ENCODE measurements at places on chromosomes 2 and 18.
A peak's percentile ranks its signal among the peaks of the same experiment; 100 is the strongest.

DNA sequence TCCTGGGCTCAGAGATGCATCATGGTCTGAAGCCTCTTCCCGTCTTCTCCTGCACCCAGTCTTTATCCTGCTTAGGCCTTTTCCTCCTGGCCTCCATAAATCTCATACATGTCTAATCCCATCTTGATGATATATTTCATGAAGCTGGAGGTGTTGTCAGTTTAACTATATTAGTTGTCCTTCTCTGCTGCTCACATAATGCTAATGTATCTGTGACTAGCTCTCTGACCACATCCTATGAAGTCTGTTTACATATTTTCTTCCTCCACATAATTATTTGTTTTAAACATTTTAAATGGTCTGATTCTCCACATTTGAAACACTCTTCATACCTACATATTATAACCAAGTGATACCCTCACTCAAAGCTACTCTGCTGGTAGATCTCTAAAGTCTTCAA is 315.2 kb upstream of the RND3 start:
- no peaks in the 10 kb centered on the region for H3K36me3 ChIP-seq
- H3K27me3 ChIP-seq, result no peaks in the 10 kb centered on the region
- no peaks in the 10 kb centered on the region for H3K4me1 ChIP-seq
- no peak overlapping the region for H3K4me3 ChIP-seq
- H3K27ac ChIP-seq, result no peak overlapping the region

DNA sequence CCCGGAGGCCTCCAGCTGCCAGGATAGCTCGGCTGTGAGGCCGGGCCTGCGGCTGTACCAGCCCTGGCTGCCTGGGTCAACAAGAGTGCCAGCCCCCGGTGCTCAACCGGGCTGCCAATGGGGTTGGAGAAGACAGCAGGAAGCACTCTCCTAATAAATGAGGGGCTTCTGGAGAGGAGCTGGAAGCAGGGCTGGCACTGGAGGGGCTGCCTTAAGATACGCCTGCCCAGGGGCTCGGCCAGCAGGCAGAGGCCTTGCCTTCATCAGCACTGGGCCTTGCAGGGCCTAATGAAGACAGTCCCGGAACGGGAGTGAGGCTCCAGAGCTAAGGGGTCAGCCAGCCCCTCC is 73.6 kb downstream of the TEX51 start:
- H3K4me1 ChIP-seq, result peaks cover 3% of the 10 kb centered on the region
- H3K4me3 ChIP-seq, result no peak overlapping the region
- H3K27me3 ChIP-seq, result peaks cover 6% of the 10 kb centered on the region

GRCh38 chr18:12701161-12701560 is 1.4 kb downstream of the CEP76 start:
- no peaks in the 10 kb centered on the region for H3K27me3 ChIP-seq
- DNase-seq, result no peak
- no peaks in the 10 kb centered on the region for H3K36me3 ChIP-seq
- peaks cover 15% of the 10 kb centered on the region for H3K4me1 ChIP-seq
- H3K4me3 ChIP-seq, result peak overlapping the region; percentile 93

DNA sequence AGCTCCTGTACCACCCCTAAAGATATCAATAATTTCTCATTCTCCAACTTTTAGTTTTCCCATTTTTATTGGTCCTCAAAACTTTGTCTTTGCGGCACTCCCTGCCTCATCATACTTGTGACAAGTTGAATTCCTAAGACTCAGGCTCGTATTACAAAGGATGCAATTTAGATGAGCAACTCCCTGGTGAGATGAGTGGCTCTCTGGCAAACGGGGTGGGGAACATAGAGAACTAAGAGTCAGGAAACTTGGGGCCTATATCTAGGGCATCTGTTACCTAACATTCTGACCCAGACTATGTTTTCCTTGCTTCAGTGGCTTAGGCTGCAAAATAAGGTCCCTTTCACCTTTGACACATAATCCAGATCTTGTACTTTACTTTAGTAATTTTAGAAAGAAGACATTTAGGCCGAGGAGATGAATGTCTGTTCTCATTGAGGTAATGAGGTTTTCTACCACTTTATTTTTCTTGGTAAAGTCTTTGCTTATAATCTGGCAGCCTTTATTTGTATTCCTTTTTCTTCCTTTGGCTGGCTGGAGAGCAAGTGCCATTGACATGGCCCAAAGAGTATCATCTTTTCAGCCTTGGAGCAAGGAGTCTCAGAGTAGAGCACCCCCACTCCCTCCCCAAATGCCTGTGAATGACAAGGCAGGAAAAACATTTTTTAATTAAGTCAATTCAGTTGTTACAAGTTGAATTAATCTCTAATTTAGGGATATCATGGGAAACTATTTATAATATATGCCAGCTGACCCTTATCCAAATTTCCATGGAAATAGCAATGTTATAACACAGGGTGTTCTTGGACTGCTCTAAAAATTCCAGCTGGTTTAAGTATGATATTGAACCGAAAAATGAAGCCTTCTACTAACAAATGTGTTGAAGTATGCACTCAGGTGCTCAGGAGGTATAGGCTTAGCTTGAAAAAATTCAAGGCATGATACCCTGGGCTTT is 15.2 kb downstream of the TSPYL6 start:
- H3K27me3 ChIP-seq, result no peaks in the 10 kb centered on the region
- DNase-seq, result no peak
- no peak overlapping the region for H3K4me3 ChIP-seq
- no peaks in the 10 kb centered on the region for H3K4me1 ChIP-seq
- no peaks in the 10 kb centered on the region for H3K36me3 ChIP-seq
- H3K27ac ChIP-seq, result no peak overlapping the region

- peaks cover 2% of the 10 kb centered on the region for H3K4me1 ChIP-seq
- H3K4me3 ChIP-seq, result no peak overlapping the region
- no peak overlapping the region for H3K27ac ChIP-seq
- no peaks in the 10 kb centered on the region for H3K27me3 ChIP-seq
These were observed 52.2 kb downstream of the ODC1 start for GRCh38 chr2:10395893-10396292.
